ENCODE measurements at places on chromosomes 6 and 20.

- DNase-seq = no peak
Measured at GRCh38 chr6:24257282-24257681, 100.6 kb downstream of the DCDC2 start.

- DNase-seq = no peak
Measured at GRCh38 chr6:13392462-13392861, 64.1 kb upstream of the TBC1D7 start.

DNA sequence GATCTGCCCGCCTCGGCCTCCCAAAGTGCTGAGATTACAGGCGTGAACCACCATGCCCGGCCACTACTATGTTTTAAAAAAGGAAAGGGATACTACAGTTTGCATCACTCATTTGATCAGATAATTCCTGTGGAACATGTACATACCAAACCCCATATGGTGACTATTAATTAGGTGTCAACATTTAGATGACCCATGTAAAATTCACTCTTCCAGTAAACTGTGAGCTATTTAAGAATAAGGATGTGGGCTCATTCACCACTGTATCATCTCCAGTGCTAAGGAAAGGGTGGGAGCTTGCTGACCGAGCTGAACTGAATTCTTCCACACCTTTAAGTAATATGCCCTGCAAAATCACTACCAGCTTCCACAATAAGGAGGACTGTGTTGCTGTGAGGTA lies 127.5 kb downstream of the BTBD9 start:
- no peak for DNase-seq

GRCh38 chr20:62252342-62252966 lies 14.1 kb downstream of the OSBPL2 start:
- no peak for DNase-seq

- DNase-seq = no peak
Measured at GRCh38 chr6:90442366-90442765, 144.5 kb downstream of the MAP3K7 start.

DNA sequence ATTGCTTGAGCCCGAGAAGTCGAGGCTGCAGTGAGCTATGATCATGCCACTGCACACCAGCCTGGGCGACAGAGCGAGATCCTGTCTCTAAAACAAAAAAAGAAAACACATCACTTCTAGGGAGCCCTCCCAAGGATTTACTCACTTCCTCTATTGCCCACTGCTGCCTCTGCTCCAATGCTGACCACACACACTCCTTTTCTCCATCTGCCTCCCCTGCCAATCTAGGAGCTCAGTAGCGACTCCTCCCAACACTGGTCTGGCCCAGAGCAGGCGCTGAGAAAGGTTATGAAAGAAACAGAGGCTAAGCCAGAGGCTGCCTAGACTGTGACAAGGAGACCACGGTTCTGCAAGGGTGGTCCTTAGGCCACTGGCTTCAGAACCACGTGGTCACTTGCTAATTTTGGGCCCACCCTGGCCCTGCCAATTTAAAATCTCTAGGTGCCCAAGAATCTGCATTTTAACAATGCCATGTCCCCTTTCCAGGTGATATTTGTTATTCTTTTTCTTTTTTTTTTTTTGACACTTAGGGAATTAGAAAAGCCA lies 1.3 kb upstream of the E2F1 start:
- no peak for DNase-seq

DNA sequence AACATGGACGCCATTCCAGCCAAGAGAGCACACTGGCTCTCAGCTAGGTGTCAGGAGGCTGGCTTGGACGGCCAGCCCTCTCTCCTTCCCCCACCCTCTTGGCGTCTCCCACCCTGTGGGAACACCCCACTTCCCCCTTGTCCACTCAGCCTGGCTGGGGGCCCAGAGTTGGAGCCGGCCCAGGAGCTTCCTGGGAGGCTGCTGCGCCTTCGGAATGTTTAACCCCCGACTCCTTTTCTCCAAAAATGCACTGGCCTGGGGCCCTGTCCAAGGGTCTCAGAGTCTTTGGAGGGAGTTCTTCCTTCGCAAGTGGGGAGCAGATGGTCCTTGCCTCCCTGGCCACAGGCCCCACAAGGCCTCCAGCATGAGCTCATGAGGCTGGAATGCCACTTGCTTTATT lies 4.1 kb downstream of the ADAM33 start:
- no peak for DNase-seq

DNA sequence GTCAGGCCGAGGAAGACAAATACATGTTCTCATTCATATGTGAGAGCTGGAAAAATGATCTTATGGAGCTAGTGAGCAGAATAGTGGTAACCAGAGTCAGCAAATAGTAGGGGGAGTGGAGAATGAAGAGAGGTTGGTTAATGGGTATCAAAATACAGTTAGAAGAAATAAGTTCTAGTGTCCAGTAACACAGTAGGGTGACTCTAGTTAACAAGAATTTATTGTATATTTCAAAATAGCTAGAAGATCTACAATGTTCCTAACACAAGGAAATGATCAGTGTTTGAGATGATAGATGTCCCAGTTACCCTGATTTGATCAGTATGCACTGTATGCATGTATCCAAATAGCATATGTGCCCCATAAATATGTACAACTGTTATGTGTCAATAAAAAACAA lies 128.4 kb downstream of the BCKDHB start:
- DNase-seq = no peak

GRCh38 chr6:24451581-24452388 lies 37.6 kb downstream of the GPLD1 start:
- no peak for DNase-seq

Data from activated T-cell treated with anti-CD3 and anti-CD28 coated beads, Interleukin-2, amount 50 U/mL, for 48 hours (primary cell).